ENCODE measurements at places on chromosomes 5 and 9. TPM values are rescaled to one million over a fixed set of nuclear protein-coding genes. Genes with fewer than 3 reads are reported as not detected.

The ADRB2 gene
- polyA plus RNA-seq, result 2.8 TPM

The TRIM36 gene
- 0.20 TPM for polyA plus RNA-seq

The IFNA2 gene
- polyA plus RNA-seq, result not detected

The IFNB1 gene
- not detected for polyA plus RNA-seq

The SOX30 gene
- 0.04 TPM for polyA plus RNA-seq

The PAPPA gene
- polyA plus RNA-seq, result 0.98 TPM

The ZBTB6 gene
- 3.1 TPM for polyA plus RNA-seq

The NFIB gene
- polyA plus RNA-seq, result 4.0 TPM

The HTR4 gene
- polyA plus RNA-seq, result 0.20 TPM

The SURF4 gene
- 39.7 TPM for polyA plus RNA-seq

The EMB gene
- polyA plus RNA-seq, result 1.7 TPM

The MEIKIN gene
- not detected for polyA plus RNA-seq

The NIM1K gene
- 0.21 TPM for polyA plus RNA-seq

The PRSS3 gene
- 112 TPM for polyA plus RNA-seq

The PCDHGA2 gene
- 0.27 TPM for polyA plus RNA-seq

All from esophagus (tissue), 2 donors.